WTC11 (cell line): ENCODE measurements at places on chromosomes 5 and 9. TPM values are rescaled to one million over a fixed set of nuclear protein-coding genes. Genes with fewer than 3 reads are reported as not detected.

DNA sequence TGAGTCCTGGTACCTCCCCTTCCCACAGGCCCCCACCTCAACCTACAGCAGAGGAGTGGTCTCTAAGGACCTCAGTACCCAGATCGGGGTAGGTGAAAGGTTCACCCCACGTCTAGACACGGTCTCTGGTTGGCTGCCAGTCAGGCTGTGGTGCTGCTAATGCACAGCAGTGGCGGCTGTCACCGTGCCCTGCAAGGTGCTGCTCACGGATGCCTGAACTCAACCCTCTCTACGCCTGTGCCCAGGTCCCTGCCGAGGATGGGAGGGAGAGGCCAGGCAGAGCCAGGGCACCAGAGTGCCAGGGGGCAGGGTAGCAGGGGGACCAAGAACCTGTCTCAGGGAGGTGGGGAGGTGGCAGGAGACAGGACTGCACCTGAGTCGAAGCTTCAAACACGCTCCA, 14.3 kb downstream of the IER5L start:
- no peak overlapping the region for H3K27ac ChIP-seq
- peaks cover 35% of the 10 kb centered on the region for H3K4me1 ChIP-seq
- no peaks in the 10 kb centered on the region for H3K27me3 ChIP-seq
- H3K4me3 ChIP-seq: no peak overlapping the region

The GRAMD2B gene
- 10.3 to 11.6 TPM (median 10.8 TPM) in 3 replicates for total RNA-seq

The TAF11L10 gene
- total RNA-seq: not detected in 3 replicates

- H3K36me3 ChIP-seq: no peaks in the 10 kb centered on the region
- H3K27ac ChIP-seq: no peak overlapping the region
- no peak for DNase-seq
- H3K4me1 ChIP-seq: no peaks in the 10 kb centered on the region
Measured at GRCh38 chr5:113447498-113448050, 12.8 kb upstream of the TSSK1B start.

The IL3 gene
- not detected in 3 replicates for total RNA-seq

The PAEP gene
- total RNA-seq: not detected in 3 replicates
